ENCODE measurements at places on chromosomes 7 and 10.

DNA sequence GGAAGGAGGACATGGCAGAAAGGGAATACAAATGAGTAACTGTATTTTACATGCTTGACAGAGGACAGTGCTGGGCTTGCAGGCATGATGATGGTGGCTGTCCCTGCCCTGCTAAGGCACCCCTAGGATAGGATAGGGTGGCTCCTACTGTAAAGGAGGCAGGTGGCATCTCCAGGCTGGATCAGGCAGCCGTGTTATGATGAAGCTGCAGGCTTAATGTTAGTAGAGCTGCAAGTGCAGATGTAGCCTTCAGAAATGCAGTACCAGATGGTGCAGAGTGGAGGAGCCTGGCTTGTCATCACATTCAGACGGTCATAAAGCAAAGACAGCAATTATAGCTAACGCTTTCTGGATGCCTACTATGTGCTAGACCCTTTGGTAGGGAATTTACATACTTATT is 287.9 kb upstream of the PODXL start:
- no peak for DNase-seq

- no peak for DNase-seq
Measured at GRCh38 chr10:123607386-123607785, 58.8 kb upstream of the GPR26 start.

- DNase-seq, result no peak
Measured at GRCh38 chr10:21173802-21174714, 276.9 kb upstream of the NEBL start.

- peak; percentile 67 for DNase-seq
Measured at GRCh38 chr7:67019562-67020390, 23.1 kb downstream of the TYW1 start.

DNA sequence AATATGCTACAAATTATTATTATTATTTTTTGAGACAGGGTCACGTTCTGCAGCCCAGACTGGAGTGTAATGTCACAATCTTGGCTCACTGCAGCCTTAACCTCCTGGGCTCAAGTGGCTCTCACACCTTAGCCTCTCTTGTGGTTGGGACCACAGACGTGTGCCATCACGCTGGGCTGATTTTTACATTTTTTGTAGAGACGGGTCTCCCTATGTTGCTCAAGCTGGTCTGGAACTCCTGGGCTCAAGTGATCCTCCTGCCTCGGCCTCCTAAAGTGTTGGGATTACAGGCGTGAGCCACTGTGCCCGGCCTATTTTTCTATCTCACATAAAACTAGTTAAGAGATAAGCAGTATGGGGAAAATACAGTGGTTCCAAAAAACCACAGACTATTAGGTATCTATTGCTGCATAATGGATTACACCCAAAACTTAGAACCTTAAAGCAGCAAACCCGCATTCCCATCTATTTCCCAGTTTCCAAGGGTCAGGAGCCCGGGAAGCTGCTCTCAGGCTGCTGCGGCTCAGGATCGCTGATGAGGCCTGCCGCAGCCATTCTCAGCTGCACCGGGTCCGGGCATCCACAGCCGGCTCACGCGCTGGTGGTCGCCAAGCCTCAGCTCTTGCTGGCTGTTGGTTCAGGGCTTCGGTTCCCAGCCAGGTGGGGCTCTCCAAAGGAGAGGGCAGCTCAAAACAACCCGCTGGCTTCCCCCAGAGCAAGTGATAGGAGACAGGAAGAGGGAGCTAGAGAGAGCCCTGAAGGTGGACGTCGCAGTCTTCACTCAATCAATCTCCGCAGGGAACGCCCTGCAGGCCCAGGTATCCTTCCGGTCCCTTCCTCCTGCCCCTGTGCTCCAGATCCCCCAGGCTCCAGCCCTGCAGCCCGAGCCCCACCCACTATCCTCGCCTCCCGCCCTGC is 128.2 kb downstream of the UBE2H start:
- no peak for DNase-seq

GRCh38 chr7:34042406-34042805 is 137.1 kb downstream of the BMPER start:
- peak; percentile 61 for DNase-seq

GRCh38 chr10:349081-349480 is 213.8 kb downstream of the ZMYND11 start:
- no peak for DNase-seq

DNA sequence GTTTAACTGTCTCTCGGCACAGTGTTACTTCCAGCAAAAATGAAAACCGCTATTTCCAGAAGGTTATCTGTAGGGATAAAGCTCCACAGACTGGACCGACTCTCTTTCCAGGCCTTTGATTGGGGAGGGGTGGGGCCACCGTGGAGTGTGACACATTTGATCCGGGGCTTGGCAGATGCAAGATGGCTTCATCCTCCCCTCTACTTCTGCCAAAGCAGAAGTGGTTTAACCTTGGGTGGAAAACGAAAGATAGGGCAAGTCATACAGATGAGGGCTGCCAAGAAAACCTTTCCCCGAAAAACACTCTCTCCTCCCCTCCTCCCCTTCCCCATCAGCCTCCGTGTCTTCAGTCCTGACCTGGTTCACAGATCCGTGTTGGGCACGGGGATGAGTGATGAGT is 139.7 kb upstream of the SH2B2 start:
- no peak for DNase-seq

DNA sequence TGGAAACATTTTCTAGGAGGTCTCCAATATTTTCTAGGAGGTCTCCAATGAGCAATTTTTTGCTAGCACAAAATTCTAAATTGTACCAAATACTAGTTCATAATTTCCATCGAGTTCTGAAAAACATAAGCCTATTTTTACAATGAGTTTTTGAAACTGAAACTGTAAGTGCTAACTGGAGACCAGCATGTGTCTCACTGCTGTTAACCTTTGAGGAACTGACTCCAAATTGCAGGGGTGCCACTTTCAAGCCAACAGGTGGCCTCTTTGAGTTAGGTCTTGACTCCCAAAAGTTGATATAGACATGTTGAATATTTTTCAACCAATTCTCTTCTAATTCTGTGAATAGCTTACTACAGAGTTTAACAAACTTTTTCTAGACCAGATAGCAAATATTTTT is 58.8 kb downstream of the CAV1 start:
- DNase-seq, result no peak

- DNase-seq, result no peak
Measured at GRCh38 chr10:85995791-85996190, 370.8 kb downstream of the GRID1 start.

GRCh38 chr7:76317782-76318487 is 15.5 kb downstream of the HSPB1 start:
- DNase-seq, result peak; percentile 96

DNA sequence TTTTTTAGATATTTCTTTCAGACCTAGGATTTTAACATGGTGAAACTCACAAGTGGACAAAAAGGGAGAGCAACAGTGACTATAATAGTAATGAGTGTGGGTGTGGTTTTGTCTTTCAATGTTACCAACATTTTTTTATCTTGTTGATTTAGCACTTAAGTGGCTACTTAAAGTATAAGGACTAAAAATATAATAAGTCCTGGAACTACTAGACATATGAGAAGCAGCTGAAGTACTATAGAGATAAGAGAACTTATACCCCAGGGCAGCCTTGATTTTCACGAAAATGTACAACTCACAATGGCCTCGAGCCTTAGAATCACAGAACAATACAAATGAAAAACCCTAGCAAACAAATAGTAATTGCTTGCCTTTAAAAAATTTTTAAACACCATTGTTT is 1151.8 kb downstream of the TYW1 start:
- no peak for DNase-seq

GRCh38 chr10:123642293-123642692 is 23.9 kb upstream of the GPR26 start:
- no peak for DNase-seq

- no peak for DNase-seq
Measured at GRCh38 chr7:78528964-78529363, 730.4 kb downstream of the PHTF2 start.

DNA sequence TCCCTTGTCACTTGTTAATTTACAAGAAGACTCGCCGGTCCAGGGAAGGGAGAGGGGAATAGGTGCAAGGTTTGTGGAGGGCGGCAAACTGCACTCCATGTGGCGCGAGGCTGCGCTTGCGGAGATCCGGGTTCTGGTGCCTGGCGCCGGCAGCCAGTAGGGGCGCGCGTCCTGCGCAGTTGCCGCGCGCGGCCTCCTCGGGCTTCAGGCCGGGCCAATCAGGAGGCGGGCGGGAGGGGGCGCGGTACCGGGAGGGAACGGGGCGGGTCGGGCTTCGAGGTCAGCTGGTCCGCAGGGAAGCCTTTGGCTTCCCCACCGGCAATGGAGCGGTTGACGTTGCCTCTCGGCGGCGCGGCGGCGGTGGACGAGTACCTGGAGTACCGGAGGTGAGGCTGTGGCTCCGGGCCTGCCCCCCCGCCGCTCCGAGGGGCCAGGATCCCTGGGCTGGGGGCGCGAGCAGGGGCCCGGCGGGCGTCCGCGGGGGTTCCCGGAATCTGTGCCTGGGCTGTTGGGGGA is at the start of gene FAM221A:
Gene FAM221A (plus strand): TSS at position 302 of the 516 bp plus-strand sequence. CDS start 20 bp downstream, at position 322.
- peak; percentile 74 for DNase-seq

DNA sequence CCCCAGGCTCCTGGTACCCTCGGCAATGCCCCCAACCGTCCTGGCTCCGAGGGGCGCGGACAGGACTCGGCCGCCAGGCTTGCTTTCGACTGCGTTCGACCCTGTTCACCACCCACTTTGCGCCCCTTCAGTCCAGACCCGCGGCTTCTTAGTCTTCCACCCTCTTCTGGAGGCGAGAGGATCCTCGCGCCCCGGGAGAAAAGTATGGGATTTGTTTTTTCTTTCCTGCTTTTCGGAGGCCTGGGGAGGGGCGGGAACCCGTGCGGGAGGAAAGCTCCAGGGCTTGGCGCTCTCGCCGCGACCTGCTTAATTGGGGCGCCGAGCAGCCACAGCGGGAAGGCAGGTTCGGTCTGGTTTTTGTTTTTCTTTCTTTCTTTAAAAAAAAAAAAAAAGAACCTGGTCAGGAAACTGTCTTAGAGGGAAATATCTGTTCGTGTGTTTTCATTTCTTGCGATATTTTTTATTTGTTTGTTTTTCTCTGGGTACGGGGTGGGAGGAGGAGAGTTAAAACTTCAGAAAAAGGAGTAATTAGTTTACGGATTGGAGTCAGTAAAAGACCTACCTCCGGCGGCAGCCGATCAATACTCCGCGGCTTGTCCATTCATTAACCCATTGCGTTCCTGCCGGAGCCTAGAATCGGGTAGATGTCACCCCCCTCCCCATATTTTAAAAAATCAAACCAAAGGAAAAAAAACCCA is 1.6 kb downstream of the EMX2 start:
- peak; percentile 33 for DNase-seq

- DNase-seq, result no peak
Measured at GRCh38 chr7:80604436-80604835, 34.0 kb upstream of the CD36 start.

DNA sequence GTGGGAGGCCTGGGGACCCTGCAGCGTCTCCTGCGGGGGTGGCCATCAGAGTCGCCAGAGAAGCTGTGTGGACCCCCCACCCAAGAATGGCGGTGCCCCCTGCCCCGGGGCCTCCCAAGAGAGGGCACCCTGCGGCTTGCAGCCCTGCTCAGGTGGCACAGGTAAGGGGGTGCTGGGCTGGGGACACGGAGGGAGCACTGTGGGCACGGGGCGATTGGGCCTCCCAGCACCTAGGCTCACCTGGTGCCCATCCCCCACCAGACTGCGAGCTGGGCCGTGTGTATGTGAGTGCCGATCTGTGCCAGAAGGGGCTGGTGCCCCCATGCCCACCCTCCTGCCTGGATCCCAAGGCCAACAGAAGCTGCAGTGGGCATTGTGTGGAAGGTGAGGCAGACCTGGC is 29.6 kb upstream of the ZNF467 start:
- no peak for DNase-seq

DNA sequence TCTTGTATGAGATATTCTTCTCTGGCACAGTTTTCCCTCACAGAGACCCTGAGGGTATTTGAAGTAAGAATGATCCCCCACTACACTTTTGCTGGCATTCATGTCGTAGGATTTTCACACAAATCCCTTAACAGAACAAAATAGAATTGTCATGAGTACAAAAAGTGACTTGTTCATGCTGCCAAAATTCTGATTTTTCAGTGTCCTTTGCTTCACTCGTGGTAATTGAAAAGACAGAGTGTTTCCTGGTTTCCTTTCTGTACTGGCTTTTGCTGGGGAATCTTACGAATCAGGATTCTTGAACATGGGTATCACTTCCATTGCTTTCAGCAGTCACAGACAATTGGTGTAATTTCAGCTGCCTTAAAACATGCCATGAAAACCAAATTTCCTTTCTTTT is 756.3 kb downstream of the REEP3 start:
- no peak for DNase-seq

DNA sequence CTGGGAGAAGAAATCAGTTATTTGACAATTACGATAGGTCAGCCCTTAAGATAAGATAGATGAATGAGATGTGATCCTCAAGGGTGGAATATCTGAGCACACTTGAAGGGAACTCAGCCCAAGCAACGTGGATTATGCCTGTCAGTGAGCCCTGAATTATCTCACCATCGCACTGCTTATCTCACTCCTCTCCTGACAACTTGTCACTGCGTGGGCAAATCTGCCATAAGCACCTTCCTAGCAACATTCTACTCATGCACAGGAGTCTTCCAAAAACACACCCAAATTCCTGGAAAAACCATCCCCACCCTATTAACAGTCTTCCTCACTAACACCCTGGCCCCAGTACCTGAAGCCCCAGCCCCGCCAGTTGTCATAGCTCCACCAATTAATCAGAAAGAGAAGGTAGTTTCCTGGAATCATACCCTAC is 46.5 kb upstream of the IL6 start:
- DNase-seq, result no peak

GRCh38 chr7:47443049-47443448 is 138.9 kb downstream of the TNS3 start:
- DNase-seq, result no peak

DNA sequence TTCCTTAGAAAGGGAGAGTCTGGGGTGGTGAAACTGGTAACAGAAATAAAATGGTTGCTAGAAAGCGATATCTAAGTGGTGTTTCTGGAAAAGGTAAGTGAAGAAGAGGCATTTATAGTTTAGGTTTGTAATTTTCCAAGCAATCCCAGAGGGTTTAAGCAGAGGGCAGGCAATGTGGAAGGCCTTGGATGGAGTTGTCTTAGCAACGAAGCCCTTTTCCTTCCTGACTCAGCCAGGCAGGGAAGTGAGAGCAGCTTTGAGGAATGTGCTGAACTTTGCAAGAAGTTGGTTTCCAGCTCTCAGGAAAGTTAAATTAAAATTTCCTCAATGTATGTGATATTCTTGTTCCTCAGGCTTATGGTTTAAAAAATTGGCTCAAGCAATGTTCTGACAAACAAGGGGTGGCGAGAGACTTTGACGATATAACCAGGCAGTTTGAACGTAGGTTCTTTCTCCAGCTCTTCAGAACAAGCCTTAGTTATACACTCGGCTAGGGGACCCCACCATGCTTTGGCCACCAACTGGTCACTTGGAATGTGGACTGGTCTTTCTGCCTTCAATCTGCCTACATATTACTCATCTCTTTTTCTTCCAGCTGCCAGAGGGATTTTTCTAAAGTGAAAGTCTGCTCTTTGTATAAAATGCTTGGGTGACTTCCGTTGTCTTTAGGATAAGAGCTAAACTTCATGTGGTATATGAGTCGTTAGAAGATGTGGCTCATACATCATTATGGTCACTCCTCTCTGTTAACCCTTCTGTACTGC is 66.9 kb upstream of the SLC25A13 start:
- peak; percentile 74 for DNase-seq

Data from fibroblast of skin of abdomen (primary cell).